ENCODE measurements at places on chromosomes 13 and 19.

DNA sequence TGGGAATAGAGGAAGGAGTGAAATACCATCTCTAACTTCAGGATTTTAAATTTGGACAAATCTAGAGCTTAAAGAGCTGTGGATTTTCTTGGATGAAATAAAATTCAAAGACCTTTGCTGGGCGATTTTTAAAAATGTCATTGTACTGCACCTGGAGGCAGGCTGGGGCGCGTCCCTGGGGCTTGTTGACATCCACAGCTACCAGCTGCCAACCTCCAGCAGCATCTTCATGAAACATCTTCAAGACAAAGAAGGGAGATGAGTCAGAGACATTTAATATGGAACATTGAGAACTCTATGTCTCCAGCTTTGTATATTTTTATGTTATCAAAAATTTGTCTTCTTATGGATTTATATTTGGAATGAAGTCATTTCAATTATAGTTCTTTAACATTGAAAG, 132.5 kb downstream of the NALCN start:
- no peak for DNase-seq

DNA sequence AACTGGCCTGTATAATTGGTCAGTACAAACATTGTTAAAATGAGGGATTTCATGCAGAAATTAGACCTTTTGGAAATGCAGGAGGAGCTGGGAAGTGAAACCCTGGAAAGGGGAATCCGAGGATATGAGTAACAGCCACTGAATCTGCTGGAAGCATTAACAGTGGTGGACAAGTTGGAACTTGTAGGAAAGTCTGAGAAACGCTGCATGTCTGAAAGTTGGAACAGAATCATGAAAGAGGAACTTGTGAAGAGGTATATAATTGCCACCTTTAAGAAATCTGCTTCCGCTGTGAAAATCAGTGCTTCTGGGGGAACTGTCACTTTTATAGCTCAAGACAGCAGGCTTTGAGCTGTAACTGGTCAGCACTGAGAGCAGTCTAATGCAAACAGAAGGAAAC, 716.5 kb upstream of the PRR20A start:
- DNase-seq: no peak

GRCh38 chr13:63636316-63636993, 2220.8 kb upstream of the PCDH20 start:
- DNase-seq: no peak

DNA sequence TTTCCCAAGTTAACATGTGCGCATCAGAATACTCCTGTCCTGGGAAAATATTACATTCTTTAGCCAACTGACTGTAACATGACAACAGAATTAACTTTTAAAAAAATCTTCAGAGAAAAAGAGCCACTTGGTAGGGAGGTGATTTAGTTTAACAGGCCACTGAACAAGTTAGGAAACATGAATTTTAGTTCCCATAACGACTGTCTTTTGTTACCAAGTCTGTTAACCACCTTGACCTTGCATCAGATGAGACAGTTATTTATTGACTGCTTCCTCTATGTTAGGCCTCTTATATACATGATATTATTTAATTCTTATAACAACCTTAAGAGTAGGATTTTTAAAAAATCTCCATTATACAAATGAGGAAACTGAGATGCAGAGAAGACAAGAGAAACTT, 268.6 kb downstream of the NDFIP2 start:
- DNase-seq: no peak

GRCh38 chr19:47032171-47032811, 12.7 kb downstream of the NPAS1 start:
- peak; percentile 47 for DNase-seq

- DNase-seq: no peak
Measured at GRCh38 chr13:62544928-62545327, 1129.3 kb upstream of the PCDH20 start.

GRCh38 chr13:74768521-74769085, 634.4 kb upstream of the KLF12 start:
- DNase-seq: no peak

DNA sequence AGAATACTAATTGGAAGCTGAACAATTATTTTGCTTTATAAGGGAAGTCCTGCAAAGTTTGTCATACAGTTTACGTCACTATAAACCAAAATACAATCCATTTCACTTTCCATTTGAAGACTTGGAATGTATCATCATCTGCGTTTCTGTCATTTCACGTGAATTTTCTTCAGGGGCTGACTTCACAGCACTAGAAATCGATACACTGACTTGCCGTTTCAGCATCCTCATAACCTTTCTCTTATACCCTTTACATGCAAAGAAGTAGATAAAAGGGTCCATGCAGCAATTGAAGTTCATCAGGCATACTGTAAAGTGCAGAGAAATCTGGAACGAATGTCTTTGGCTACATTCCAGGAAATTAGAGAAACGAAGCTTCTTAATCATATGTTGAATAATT, 12.2 kb downstream of the GPR183 start:
- no peak for DNase-seq

GRCh38 chr19:54155694-54156093, 3.8 kb downstream of the LENG1 start:
- no peak for DNase-seq

DNA sequence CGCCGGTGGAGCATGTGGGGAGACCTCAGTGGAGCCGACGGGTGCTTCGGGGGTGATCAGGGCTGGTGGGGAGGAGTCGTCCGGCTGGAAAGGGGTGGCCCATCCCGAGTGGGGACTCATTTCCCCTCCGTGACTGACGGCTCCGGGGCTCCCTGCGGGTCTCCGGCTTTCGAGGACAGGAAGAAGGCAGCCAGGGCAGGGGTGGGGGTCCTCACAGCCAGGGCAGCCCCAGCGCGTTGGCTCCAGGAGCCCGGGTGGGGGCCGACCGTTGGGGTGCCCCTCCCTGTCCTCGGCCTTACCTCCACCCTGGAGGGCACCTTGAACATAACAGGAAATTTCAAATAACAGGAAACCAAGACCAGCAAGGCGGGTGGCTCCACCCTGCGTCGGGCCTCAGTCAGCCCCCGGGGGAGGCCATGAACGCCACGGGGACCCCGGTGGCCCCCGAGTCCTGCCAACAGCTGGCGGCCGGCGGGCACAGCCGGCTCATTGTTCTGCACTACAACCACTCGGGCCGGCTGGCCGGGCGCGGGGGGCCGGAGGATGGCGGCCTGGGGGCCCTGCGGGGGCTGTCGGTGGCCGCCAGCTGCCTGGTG, at the start of gene S1PR4:
S1PR4 (plus strand) TSS at position 393 of the 596 bp plus-strand sequence; CDS start at position 417, 24 bp downstream.
- DNase-seq: peak; percentile 26
